CD4-positive, CD25-positive, alpha-beta regulatory T cell (primary cell): ENCODE measurements at places on chromosomes 3 and 15.

GRCh38 chr15:75205064-75205395 is 3.3 kb downstream of the C15orf39 start:
- no peak for DNase-seq
- H3K36me3 ChIP-seq: peaks cover 30% of the 10 kb centered on the region
- no peak overlapping the region for H3K4me3 ChIP-seq
- no peak overlapping the region for H3K27ac ChIP-seq
- H3K4me1 ChIP-seq: peaks cover 47% of the 10 kb centered on the region

GRCh38 chr3:11307830-11308432 is 35.7 kb downstream of the ATG7 start:
- peaks cover 71% of the 10 kb centered on the region for H3K36me3 ChIP-seq
- no peaks in the 10 kb centered on the region for H3K27me3 ChIP-seq
- peaks cover 7% of the 10 kb centered on the region for H3K4me1 ChIP-seq
- no peak overlapping the region for H3K27ac ChIP-seq
- H3K4me3 ChIP-seq: no peak overlapping the region
- DNase-seq: no peak

DNA sequence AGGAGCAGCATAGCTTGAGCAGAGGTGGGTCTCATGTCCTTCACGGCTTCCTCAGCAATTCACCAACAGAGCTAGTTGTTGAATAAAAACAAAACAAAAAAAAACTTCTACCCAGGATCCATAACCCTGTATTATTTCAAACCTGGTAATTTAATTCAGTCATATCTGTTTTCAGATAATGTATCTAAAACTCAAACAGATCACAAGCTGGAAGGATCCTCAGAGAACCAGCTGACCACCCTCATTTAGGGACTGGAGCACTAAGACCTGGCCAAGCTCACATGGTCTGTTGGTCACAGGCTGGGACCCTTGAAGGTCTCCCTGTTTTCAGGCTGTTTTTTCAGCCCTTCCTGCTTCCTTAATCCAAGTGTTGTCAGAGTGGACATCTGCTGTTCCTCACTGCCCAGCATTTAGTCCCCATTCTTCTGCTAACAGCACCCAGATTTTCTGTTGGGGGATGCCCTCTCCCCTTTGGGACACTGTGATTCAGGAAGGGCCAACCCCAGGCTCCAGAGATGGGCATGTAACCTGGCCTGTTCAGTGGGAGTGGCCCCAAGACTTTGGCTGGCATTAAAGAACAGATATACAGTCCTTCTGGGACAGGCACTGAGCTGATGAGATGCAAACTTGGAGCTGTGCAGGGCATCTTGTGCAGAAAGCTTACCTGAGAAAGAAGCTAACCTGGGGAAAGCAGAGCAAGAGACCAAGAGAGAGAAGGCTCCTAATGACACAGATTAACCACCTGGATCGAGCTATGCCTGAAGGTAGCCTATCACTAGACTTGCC is 78.8 kb upstream of the SPATA12 start:
- H3K4me1 ChIP-seq: no peaks in the 10 kb centered on the region
- DNase-seq: no peak
- no peaks in the 10 kb centered on the region for H3K27me3 ChIP-seq
- H3K36me3 ChIP-seq: no peaks in the 10 kb centered on the region
- no peak overlapping the region for H3K4me3 ChIP-seq

- H3K4me3 ChIP-seq: no peak overlapping the region
- no peaks in the 10 kb centered on the region for H3K36me3 ChIP-seq
- H3K27me3 ChIP-seq: no peaks in the 10 kb centered on the region
- no peak for DNase-seq
Observed at GRCh38 chr3:29335943-29336342, 55.1 kb downstream of the RBMS3 start.
